ENCODE measurements at places on chromosomes 2 and 18. TPM values are rescaled to one million over a fixed set of nuclear protein-coding genes. Genes with fewer than 3 reads are reported as not detected.

- DNase-seq, result no peak
Measured at GRCh38 chr2:25388491-25388890, 46.8 kb upstream of the DNMT3A start.

- no peak for DNase-seq
Measured at GRCh38 chr18:36464126-36464651, 166.7 kb downstream of the FHOD3 start.

GRCh38 chr2:64873472-64873924, 115.7 kb upstream of the SLC1A4 start:
- DNase-seq, result peak; percentile 87

KLHL14 gene
- total RNA-seq, result 0.08 TPM

POTEC gene
- total RNA-seq, result not detected

VIT gene
- 0.20 TPM for total RNA-seq

KCNJ3 gene
- total RNA-seq, result 0.62 TPM

DNA sequence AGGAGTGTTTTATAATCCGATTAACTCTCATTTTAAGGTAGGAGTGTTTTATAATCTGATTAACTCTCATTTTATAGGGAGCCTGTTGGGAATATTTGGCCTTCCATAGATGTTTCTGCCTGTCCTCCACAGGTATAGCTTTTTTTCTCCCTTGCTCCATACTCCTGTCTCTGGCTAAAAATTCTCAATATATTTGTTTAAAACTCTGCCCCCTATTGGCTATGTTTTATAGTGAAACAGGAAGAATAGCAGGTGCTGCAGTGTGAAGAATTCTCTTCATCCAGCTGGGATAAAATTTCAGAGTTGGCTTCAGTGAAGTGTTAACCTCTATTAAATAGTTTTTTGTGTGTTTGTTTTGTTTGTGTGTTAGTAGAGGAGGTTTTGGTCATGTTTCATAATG, 1046.0 kb upstream of the TMEFF2 start:
- DNase-seq, result no peak

- no peak for DNase-seq
Measured at GRCh38 chr2:220334871-220335590, 707.6 kb downstream of the SLC4A3 start.

GRCh38 chr2:154554046-154554445, 144.4 kb upstream of the KCNJ3 start:
- DNase-seq, result no peak

- no peak for DNase-seq
Measured at GRCh38 chr2:189164746-189165145, 14.8 kb downstream of the COL5A2 start.

- no peak for DNase-seq
Measured at GRCh38 chr2:232338759-232339106, 39.8 kb upstream of the ALPP start.

DNA sequence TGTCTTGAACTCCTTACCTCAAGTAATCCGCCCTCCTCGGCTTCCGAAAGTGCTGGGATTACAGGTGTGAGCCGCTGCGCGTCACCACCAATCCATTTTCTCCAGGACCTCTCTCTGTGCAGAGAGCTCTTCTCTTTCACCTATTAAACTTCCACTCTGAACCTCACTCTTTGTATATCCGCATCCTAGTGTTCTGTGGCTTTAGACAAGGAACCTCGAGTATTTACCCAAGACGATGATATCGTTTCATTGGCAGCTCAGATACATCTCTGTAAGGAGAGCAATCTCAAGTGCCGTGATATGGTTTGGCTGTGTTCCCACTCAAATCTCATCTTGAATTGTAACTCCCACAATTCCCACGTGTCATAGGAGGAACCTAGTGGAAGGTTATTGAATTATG, 15.1 kb upstream of the WDR33 start:
- no peak for DNase-seq

DNA sequence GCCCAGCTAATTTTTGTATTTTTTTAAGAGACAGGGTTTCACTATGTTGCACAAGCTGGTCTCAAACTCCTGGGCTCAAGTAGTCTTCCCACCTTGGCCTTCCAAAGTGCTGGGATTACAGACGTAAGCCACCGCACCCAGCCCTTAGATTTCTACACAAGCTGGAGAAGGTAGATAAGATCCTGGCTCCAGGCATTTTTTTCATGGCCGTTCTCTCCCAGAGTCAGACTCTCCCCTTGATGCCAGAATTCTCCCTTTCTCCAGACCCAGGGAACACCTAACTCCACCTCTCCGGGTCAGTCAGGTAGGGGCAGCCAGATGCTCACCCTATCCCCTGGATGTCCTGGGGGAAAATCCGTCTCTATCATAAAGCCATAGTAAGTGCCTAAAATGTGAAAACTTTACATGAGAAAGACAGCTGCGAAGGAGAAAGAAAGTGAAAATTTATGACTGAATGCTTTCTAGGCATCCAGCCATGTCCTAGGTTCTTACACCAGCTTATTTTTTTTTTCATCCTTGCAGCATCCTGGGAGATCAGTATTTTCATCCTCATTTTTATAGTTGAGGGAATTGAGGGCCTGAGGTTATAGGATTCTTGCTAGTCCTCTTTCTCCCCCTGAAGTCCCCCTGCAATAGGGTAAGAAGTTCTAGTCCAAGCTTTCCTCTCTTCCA, 16.3 kb downstream of the SIX3 start:
- no peak for DNase-seq

DNA sequence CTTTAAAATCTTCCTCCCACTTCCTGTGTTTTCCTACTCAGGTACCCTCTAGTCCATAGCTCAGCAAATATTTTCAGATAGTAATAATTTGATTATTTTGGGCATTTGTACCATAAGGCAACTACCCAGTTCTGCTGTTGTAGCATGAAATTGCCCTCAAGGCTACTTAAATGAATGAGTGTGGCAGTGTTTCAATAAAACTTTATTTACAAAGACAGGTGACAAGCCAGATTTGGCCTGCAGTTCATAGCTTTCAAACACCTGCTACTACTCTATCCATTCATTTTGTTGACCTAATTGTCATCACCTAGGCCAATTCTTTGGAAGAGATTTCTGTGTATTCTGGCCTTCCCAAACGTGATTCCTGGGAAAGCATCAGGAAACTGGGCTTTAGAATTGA, 28.9 kb downstream of the NYAP2 start:
- no peak for DNase-seq

DNA sequence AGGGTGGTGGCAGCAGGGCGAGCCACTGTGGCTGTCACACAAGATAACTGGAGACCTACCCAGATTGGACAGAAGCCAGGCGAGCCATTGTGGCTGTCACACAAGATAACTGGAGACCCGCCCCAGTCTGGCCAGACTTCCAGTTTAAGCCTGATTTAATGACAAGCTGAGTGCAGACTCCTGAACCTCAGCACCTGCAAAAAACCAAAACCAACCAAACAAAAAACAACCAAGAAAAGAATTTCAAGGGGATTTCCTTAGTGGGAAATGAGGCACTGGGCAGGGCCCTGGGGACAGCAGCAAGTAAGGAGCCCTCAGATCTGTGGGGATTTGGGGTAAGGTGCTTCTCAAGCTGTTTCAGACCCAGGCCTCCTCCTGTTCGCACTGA, 95.2 kb upstream of the BOD1L2 start:
- peak; percentile 94 for DNase-seq

DNA sequence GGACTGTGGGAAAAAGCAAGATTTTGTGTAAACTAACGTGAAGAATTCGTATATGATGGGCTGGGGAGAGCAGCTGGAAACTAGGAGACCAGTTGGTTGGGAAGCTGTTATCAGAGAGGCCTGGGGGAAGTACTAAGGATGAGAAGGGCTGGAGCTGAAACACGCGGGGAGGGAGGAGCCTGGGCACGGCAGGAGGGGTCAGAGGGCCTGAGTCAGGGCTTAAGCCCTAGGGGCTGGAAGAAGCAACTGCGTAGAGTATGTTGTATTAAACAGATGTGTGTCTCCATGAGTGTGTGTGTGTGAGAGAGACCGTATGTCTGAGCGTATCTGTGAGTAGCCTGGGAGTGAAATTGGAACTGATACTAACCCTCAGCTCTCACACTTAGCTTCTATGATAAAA, 8.4 kb downstream of the POMC start:
- no peak for DNase-seq

RIT2 gene
- total RNA-seq, result not detected

- DNase-seq, result no peak
Measured at GRCh38 chr2:196389670-196390069, 218.3 kb upstream of the STK17B start.

GRCh38 chr2:96856776-96857666, 795 bp downstream of the ANKRD39 start:
- DNase-seq, result peak; percentile 58

- no peak for DNase-seq
Measured at GRCh38 chr2:217695033-217695520, 307.7 kb downstream of the TNS1 start.

DNA sequence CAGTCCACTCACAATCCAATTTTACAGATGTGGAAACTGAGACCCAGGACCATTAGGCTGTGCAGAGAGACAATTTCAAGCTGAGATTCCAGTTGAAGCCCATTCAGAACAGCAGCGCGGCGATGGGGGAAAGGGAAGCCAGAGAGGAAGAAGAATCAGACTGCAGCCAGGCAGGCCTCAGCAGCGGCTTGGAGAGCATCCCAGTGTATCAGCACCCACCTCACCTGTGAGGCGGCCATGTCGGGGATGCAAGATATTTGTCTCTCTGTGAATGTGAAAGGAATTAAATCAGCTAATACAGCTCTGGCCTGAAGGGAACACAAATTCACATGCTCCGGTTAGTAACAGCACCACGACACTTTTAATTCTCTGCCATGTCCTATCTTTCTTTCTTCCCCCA, 198.0 kb upstream of the SOX11 start:
- no peak for DNase-seq

- no peak for DNase-seq
Measured at GRCh38 chr2:3051266-3051665, 326.4 kb downstream of the EIPR1 start.

DNA sequence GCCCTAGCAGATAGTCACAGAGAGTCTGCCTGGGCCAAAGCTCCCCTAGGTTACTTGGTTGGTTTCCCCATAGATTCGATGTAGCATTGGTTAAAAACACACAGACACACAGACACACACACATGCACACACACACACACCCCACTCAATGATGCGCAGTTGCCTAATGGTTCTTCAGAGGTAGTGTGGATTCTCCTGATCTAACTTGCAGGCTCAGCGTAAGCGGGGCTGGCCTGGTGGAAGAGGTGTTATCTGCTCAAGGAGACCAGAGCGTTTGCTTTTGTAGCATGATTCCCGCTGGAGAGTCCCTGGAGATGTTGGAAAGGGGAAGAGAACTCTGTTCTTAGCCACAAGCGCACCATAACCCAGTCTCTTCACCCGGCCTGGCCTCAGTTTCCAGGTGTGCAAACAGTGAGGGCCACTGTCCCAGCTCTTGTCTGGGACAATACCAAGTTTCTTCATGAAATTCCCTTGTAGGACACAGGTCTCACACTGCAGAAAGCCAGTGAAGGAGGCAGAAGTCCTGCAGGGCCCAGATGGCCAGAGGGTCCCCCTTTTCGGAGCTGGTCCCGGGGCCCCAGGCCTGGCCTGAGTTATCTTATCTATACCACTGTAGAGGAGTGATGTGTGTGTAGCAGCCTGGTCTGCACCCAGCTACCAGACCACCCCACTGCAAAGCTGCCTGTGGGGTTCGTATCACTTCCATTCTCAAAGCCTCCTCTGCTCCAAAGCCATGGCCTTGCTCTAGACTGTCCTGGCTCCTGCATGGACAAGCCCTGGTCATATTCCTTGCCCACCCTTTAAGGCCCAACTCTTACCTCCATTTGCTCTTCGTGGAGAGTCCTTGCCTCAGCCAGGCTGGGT, 3.7 kb downstream of the ACKR3 start:
- no peak for DNase-seq

- no peak for DNase-seq
Measured at GRCh38 chr2:181573140-181573736, 83.7 kb downstream of the CERKL start.

- DNase-seq, result no peak
Measured at GRCh38 chr2:55115761-55116597, 65.7 kb upstream of the RTN4 start.

All from colonic mucosa (tissue), 4 donors.